Cardiac septum (tissue), 1 donor: ENCODE measurements at places on chromosomes 12 and 14. TPM values are rescaled to one million over a fixed set of nuclear protein-coding genes. Genes with fewer than 3 reads are reported as not detected.
A peak's percentile ranks its signal among the peaks of the same experiment; 100 is the strongest.

The KRT6A gene
- total RNA-seq, result not detected

GRCh38 chr12:110301065-110301806 lies 20.2 kb downstream of the ATP2A2 start:
- no peak for DNase-seq

DNA sequence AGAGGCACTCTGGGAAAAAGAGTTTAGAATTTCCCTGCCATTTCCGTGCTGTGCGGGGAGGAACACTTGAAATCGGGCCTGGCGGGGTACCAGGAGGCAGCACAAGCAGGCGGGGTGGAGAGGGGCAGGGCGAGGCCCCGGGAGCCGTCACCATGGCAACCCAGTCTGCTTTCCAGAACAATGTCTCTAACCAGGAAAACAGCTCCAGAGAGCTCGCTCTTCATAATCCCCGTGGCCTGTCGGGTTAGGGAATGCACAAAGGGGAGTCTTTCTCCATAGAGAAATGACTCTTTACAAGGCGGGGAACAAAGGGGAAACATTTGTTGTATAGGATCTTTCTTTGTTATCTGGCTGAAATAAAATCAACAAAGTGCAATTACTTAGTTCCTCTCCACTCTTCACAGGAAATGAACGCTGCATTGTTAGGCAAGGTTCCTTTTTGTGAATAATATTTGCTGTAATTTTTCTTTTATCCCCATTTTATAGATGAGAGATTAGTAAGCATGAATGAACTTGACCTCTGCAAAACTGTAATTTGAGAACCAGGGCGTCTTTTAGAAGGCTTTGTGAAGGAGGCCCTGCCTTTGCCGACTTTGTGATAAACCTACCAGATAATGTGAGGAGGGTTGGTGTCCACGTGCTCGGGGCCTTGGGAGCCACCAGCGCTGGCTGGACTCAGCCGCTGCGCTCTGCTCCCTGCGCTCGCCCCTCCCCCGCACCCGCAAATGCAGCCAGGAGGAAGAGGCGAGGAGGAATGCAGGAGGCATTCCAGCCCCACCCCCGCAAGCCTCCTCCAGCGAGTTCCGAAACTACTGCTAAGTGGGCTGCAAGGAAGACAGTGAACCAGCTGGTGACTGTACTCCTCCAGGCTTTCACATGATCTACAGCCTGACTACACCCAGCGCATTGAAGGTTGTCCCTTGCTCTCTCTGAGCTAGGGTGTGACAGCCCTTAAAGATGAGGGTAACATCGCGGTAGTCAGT lies 105.2 kb upstream of the ATF7IP start:
- DNase-seq, result peak; percentile 95

The DPY19L2 gene
- 67.7 TPM for total RNA-seq

DNA sequence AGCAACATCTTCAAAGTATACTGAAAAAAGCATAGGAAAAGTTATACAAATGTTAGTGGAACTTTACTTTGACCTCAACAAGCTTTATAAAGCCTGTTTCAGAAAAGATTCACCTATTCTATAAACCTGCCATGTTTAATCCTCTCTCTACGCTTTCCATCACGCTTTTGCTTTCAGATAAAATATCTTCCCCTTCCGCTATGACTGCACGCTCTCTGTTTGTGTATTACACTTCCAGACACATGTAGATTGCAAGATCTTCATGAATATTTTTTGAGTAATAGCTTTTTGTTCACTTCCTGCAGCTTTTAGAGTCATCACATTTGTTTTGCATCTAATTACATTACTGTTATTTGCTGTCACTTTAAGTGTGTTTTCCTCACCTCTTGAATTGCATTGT lies 271.4 kb downstream of the RASSF9 start:
- DNase-seq, result no peak

DNA sequence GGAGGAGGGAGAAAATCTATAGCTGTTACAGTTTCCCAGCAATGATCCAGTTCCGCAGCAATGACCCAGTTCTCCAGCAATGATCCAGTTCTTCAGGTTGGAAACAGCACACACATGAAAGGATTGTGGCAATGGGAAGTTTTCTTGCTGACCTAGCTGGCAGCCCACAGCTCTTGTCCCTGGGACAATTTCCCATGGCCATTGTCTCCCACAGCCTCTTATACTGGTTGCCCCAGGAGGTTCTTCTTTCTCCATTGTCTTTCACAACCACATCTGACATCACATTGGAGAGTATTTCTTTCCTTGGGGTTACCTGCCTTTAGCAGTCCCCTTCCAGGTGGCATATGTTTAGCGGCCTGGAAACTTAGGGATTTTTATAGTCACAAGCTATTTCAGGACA lies 209.8 kb upstream of the PLEKHG7 start:
- DNase-seq, result no peak

- no peak for DNase-seq
Measured at GRCh38 chr12:27506645-27507189, 17.3 kb upstream of the PPFIBP1 start.

- DNase-seq, result no peak
Measured at GRCh38 chr12:49330631-49331379, 6.2 kb downstream of the C1QL4 start.

DNA sequence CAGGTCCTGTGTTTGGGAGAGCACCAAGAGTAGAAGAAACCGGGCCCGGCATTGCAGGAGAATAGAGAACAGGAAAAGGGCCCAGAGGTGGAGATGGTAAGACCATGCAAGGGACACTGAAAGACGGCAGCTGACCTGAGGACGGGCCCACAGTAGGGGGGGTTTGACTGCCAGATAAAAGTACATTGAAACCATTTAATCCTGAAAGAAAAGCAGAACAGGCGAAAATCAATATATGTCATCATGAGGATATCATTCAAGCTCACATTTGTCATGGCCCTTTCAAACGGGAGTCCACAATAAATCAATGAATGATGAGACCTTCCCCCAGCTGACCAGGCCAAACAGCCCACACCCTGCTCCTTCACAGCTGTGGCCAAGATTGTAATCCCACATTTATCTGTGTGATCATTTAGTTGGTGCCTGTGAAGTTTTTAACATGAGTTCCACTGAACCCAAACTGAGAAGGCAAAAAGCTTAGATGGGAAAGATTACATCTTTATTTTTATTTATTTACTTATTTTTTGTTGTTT lies 39.5 kb downstream of the E2F7 start:
- DNase-seq, result no peak

DNA sequence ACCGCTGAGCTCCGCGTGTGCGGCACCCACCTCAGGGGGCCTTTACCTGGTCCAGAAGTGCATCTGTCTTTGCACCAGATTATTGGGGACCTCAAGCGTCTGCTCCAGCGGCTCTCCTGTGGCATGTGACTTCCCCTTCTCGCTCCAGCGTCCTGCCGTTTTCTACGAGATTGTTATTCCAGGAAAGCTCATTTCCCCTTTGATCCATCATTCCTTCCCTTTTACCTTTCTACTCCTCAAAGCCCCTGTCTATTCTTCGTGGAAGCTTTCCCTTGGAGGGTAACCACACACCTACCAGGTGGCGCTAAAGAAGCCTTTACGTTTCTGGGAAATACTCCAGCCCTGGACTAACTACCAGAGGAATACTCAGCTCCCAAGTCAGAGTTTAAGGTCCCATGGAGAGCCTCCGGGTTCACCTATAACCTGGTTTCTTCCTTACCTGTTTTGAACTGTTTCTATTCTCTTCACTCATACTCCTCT lies 1.5 kb downstream of the FKBP4 start:
- no peak for DNase-seq

DNA sequence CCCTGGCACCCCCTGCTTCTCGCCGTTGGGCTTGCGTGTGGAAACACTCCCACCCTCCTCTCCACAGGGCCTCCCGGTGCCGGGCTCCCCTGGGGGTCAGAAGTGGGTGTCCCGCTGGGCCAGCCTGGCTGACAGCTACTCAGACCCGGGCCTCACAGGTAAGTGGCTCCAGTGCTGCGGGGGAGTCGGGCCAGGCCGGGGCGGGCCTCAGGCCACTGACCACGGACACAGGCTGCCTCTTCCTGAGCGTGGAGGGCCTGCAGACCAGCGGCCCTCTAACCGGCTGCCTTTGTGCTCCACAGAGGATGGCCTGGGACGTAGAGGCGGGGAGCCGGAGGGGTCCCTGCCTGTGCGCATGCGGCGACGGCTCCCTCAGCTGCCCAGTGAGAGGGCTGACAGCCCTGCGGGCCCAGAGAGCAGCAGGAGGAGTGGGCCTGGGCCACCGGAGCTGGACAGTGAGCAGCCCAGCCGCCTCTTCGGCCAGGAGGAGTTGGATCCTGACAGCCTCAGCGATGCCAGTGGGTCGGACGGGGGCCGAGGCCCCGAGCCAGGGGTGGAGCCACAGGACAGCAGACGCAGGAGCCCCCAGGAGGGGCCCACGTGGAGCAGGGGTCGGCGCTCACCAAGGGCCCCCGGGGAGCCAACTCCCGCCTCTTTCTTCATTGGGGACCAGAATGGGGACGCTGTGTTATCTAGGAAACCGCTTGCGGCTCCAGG lies 21.1 kb downstream of the CEP170B start:
- DNase-seq, result no peak

- DNase-seq, result no peak
Measured at GRCh38 chr12:12800406-12801180, 12.6 kb upstream of the DDX47 start.
